ENCODE measurements at places on chromosomes 11 and 22.

DNA sequence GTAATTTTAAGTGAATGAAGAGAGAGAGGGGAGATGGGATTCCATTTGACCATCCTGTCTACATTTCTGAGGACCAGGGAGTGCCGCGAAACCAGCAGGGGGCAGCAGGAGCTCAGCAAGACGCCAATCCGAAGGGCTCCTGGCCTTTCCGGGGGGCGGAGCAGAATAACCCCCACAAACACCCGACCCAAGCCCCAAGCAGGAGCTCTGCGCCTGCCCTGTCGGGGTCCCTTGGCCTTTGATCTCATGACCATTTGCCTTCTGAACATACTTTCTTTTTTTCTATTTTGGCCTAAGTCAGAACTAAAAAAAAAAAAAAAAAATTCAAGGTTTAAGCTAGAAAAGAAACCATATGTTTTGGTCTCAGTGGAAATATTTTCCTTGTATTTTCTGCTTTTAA, 21.9 kb upstream of the SCN2B start:
- peak; percentile 55 for DNase-seq

DNA sequence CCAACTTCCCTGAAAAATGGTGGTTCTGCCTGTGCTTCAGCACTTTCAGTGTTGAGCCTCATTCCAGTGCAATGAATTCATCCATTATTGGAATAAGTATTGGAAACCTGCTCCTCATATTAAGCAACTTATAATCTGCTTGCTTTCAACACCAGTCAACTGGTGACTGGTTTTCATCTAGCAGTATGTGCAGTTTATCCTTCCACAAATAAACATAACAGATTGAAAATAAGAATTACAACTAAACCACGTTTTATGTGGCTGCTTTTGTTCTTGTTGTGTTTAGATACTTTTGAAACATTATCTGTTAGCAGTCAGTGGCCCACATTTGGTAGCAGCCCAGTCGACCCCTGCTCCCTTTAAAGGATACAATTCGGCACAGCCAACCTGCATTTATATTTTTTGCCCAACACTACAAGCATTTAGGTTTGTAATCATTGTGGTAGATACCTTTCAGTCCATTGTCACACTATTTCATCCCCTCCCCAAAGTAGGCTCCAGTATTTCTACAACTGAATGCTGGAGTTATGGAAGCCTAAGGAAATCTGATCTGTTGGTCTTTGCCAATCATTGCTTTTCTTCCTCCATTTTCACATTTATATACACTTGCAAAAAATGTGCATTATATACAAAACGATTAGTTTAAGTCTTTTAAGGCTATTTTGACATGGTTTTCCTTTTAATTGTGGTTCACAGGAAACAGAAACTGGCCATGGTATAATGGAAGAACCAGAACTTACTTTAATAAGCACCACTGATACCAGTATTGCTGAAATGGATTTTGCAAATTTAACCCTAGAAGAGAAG, 13.1 kb downstream of the TAF1D start:
- no peak for DNase-seq

- no peak for DNase-seq
These were observed 14.6 kb downstream of the MRGPRF start for GRCh38 chr11:68998390-68998911.

- no peak for DNase-seq
These were observed 534.3 kb downstream of the ETS1 start for GRCh38 chr11:128052912-128053641.

- DNase-seq: no peak
These were observed 40.8 kb downstream of the ZNF214 start for GRCh38 chr11:6979365-6979764.

GRCh38 chr11:3129181-3129590, 35.9 kb downstream of the OSBPL5 start:
- no peak for DNase-seq

DNA sequence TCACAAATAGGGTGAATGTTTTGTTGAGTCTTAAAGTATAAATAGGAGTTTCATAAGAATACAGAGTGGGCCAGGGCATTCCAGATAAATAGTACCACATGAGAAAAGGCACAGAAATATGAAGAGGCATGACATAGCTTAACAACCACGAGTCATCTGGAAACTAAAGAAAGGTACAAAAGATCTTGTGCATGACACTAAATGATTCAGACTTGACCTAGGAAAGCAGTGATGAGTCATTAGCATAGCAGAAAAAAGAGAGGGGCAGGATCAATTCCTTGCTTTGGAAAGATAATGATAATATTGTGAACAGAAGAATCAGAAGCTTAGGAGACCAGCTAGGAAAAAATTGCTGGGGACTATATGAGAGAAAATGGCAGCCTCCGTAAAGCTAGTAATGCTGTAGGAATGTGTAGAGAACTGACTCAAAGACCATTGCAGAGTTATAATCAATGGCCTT, 47.6 kb upstream of the FIBIN start:
- no peak for DNase-seq

DNA sequence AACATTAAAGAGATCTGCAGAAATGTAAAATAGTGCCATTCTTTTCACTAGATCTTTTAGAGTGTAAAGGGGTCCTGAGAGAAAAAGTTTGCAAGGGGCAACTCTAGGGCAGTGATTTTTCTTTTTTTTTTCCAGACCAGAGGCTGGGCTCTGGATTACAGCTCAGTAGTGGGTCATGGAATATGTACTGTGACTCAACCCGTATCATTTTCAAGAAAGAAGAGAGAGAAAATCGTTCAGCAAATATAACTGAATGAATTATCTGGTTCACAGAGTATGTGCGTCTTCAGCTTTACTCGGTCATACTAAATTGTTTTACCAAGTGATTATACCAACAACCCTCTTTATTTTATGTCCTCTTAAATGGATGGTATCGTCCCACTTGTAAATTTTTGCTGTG, 3.8 kb downstream of the CEP57 start:
- DNase-seq: no peak

DNA sequence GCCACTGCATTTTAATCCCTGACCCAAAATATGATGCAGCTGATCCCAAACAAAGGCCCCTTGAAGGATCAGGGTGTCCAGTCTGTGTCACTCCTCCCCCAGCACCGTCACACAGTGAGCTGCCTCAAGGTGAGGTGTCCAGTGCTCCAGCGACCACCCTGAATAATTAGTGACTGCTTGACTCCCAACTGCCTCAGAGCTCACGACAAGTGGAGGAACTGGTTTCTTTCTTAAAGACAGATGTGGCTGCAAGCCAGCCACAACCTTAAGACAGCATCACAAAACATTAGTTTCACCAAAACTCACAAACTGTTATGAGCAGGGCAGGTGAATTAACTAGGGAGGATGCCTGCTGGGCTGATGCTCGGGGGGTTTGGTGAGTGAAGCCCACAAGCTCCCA, 74.6 kb downstream of the PIWIL3 start:
- no peak for DNase-seq

DNA sequence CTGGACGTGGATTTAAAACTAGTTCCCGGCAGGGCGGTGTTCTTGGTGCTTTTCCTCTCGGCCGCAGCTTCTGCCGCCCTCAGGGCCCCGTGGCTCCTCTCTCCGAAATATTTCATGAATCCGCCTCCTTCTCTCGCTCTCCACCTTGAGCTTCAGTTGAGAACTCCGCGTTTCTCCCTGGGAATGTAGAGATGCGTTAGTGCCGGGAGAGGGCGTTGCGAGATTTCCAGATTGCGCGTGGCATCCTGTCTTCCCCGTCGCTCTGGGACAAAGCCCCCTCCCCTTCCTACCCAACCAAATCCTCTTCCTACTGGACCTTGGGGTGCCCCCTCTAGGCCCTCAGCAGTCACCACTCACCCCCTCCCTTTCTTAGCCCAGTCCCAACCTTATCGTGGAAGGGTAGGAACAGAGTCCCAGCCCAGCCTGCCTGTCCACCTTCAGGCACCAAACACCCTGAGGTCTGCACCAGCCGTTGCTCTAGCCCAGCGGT, 15.5 kb upstream of the RAC2 start:
- no peak for DNase-seq

DNA sequence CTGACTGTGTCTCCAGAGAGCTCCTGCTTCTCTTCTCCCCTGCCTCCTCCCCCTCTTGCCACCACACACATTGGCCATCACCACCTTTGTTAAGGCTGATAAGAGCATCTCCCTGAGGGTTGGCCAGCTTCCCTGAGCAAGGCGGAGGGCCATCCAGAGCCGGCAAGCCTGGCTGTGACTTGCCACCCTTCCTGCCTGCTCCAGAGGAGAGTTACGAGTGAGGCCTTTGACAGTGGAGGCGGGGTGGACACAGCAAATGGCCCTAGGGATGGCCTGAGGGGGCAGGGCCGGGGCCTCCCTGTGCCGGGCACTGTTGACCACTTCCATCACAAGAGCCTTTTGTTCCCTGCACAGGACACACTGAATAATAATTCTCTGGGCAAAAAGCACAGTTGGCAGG, 5.4 kb downstream of the FREY1 start:
- no peak for DNase-seq

DNA sequence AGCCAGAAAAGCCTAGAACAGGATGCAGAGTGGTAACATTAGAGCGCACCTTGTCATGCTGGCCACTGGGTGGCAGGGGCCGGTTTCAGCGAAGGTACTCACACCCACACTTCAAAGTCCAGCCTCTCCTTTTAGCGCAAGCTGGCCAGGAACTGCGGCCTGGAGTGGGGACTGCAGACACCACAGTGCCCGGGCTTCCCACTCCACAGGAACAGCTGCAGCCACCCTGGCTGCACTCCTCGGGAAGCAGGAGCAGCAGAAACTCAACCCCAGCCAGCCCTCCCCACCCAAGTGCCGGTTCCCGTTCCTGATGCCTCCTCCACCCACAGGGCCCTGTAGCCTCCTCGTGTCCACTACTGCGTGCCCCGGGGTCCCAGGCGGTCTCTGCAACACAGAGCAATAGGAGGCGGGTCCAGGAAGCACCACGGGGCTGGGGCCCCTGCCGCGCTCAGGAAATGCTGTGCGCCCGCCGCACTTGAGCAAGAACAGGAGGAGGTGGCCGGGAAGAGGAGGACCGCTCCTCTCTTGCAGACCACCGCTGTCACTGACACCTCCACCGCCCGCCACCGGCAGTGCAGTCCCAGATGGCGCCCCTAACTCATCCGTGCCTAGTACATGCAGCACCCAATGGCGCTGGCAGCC, 2.2 kb downstream of the RFPL2 start:
- no peak for DNase-seq

DNA sequence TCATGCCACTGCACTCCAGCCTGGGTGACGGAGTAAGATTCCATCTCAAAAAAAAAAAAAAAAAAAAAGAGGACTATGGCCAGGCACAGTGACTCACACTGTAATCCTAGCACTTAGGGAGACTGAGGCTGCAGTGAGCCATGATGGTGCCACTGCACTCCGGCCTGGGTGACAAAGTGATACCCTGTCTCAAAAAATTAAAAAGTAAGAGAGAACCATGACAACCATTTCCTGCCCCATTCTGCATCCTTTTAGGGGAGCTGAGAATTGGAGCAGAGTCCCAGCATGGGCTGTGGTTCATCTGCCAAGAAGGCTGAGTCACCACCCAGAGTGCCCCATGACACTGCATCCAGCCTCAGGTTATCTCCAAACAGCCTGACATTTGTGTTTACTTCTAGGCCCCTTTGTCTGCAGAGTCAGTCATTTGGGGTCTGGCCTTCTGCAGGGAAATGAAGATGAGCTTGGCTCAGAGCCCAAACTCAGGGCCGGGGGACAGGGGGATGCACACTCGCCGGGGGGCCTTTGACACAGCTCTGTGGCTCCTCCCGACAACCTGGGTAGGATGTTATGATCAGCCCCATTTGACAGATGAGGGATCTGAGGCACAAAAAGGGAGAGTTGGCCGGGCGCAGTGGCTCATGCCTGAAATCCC, 4.7 kb downstream of the CSDC2 start:
- DNase-seq: no peak

GRCh38 chr22:24945430-24945829, 1.1 kb downstream of the LHFPL7 start:
- DNase-seq: no peak

DNA sequence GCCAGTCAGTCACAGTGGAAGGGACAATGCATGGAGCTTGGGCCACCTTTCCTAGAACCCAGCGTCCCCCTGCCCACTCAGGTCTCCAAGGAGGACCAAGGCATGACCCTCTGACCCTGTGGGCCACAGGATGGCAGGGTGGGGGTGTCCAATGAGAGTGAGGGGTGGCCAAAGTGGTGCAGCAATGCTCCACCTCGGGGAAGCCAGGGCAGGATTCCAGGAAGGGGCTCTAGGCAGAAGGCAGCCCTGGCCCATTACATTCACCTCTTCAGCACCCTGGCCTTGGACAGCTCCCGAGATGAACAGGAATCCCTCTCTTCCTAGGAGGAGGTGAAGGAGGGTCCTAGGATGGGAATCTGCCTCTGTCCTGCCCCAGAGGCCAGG, 597.5 kb downstream of the BRD1 start:
- DNase-seq: no peak

DNA sequence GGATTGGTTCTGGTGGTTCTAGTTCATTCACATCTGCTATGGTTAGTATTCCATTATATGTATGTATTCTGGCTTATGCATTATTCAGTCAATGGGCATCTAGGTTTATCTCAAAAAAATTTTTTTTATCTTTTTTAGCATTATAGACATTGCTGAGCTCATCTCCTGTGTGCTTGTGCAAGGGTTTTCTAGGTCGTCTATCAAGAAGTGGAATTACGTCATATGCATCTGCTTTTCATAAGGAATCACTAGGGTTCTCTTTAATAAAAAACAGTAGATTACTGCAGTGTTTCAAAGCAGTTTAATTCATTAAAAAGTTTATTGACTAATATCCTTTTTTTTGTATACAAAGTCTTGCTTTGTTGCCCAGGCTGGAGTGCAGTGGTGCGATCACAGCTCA, 21.3 kb downstream of the TBC1D22A start:
- DNase-seq: no peak

DNA sequence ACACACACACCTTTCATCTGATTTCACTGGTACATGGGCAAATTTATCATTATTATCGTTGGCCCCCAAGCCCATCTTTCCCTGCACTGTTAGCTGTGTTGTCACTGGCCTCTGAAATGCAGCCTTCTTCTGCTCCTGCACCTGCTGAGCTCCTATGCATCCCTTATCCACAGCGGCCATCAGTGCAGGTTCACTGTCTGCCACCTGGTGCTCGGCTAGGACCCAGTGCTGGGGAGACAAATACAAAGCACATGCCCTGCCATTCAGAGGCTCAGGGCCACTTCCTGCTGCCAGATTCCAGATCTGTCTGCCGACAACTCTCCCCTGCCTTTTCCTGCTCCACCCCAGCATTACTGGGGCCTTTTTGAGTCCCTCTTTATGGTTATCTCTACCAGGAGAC, 1205.4 kb downstream of the TBC1D22A start:
- no peak for DNase-seq

All from D721Med (cell line).